ENCODE measurements at places on chromosomes 3 and 15.
A peak's percentile ranks its signal among the peaks of the same experiment; 100 is the strongest.

- DNase-seq: no peak
Observed at GRCh38 chr3:125383744-125384143, 8.6 kb upstream of the ZNF148 start.

GRCh38 chr15:74651242-74651741, 35.7 kb downstream of the CLK3 start:
- DNase-seq: peak; percentile 37

- no peak for DNase-seq
Observed at GRCh38 chr3:73542136-73542535, 82.6 kb downstream of the PDZRN3 start.

DNA sequence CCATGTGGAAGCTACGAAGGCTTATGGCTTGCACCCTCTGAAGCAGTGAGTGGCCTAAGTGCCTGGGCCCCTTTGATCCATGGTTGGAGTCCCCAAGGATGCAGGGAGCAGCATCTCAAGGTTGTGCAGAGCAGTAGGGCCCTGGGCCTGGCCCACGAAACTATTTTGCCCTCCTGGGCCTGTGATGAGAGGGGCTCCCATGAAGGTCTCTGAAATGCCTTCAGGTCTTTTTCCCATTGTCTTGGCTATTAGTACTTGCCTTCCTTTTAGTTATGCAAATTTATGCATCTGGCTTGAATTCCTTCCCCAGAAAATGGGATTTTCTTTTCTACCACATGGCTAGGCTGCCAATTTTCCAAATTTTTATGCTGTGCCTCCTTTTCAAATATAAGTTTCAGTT, 158.8 kb upstream of the MME start:
- DNase-seq: no peak

DNA sequence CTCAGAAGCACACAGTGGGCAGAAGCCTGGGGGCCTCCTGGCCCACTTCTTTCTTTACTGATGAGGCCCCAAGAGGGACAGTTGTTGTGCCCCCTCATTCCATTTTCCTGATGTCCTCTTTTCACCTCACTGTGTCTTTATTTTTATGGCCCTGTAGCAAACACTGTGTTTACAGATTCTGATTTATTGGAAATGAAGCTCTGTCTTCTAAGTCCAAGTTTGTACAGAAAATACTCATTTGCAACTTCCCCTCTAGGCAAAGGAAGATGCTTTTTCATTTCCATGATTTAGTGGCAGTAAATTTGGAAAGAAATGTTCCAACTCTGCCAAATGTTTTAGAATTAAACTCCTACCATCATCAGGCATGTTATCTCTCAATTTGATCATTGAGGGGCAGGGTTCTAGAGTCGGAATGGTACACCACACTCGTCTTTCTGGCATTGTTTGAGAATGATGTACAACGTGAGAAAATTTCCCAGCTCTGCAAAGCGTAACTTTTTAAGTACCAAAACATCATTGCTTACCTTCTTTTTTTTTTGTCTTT, 129.7 kb downstream of the ARNT2 start:
- DNase-seq: no peak

- DNase-seq: no peak
Observed at GRCh38 chr3:111352585-111352984, 189.4 kb upstream of the CD96 start.

DNA sequence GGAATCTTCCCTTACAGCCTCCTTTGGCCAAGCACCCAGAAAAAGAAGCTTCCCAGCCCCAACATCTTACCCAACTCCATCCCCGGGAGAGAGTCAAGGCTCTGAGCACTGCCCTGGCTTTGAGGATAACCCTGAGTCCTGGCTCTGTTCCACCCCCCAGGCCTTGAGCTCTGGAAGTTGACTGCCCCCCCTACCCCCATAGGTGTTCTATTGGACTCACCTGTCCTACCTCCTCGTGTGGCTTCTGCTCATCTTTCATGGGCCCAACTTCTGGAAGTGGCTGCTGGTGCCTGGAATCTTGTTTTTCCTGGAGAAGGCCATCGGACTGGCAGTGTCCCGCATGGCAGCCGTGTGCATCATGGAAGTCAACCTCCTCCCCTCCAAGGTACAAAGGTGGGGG, 22.3 kb downstream of the NOX5 start:
- no peak for DNase-seq

- no peak for DNase-seq
Observed at GRCh38 chr3:71521940-71522876, 61.3 kb downstream of the FOXP1 start.

- no peak for DNase-seq
Observed at GRCh38 chr15:44319385-44319784, 30.9 kb downstream of the GOLM2 start.

DNA sequence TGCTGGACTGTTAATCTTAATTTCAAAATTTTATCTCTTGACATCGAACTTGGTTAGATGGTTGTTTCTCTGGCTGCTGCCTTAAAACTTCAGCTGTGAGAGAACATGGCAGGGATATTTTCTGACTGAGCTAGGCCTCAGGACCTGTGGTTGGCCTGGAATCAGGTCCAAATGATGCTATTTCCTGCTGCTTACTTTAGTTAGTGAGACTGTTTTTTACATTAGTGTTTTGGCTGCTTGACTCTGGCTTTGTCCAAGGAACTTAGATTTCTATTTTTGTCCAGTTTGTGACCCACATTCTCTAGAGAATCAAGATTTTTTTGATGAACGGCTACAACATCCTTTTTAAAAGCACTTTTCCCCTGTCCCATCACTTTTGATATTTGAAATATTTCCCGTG, 497.9 kb upstream of the SGO1 start:
- DNase-seq: peak; percentile 80

DNA sequence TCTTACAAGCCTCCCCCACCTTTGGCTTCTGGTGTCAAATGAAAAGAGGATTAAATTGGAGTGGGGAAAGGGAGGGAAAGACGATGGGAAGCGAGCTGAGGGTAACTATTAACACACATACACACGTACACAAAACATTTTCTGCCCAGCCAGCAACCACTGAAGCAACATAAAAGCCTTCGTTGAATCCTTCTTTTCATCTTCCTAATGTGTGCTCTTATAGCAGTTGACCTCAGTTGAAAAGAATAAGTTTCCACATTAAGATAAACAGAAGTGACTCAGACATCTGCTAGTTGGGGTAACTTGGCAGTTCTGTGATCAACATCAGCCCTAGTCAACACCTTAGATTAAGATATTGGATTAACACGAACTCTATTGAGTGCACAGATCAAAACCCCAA, 558.5 kb downstream of the MECOM start:
- peak; percentile 43 for DNase-seq

- DNase-seq: no peak
Observed at GRCh38 chr3:141532609-141533008, 45.8 kb downstream of the RASA2 start.

Data from GM23248 (cell line).